ENCODE measurements at places on chromosomes 2 and 18.
A peak's percentile ranks its signal among the peaks of the same experiment; 100 is the strongest.

DNA sequence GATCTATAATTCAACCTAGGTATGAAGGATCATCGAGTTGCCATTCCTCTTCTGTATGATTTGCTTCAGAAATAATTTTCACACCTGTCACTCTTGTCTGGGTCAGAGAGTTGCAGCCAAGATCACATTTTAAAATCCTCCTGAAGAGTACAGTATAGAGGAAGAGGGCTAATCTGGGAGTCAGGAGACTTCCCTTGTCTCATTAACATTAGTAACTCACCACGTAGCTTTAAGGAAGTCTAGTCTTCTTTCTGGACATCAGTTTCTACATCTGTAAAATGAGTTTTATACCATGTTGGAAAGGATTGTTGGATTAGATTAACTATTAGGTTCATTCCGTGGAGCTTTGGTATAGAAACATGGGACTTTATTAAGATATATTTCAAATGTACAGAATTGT lies 109.4 kb downstream of the TDRD15 start:
- DNase-seq, result no peak

DNA sequence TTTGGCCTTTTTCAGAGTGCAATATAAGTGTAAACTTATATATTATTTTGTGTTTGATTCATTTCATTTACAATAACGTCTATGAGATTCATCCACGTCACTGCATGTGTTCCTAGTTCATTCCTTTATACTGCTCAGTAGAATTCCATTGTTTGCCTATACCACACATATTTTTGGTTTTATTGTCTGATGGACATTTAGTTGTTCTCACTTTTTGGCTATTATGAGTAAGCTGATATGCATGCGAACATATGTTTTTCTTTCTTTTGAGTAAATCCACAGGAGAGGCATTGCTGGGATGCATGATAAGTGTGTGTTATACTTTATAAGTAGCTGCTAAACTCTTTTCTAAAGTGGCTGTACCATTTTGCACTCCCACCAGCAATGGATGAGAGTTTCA lies 314.8 kb upstream of the HS6ST1 start:
- DNase-seq, result no peak

- peak; percentile 78 for DNase-seq
These were observed 15.4 kb downstream of the IL1B start for GRCh38 chr2:112821142-112821541.

- DNase-seq, result no peak
These were observed 1.0 kb upstream of the TUBB6 start for GRCh38 chr18:12306752-12307700.

- peak; percentile 42 for DNase-seq
These were observed 81.6 kb downstream of the TWIST2 start for GRCh38 chr2:238929242-238930081.

DNA sequence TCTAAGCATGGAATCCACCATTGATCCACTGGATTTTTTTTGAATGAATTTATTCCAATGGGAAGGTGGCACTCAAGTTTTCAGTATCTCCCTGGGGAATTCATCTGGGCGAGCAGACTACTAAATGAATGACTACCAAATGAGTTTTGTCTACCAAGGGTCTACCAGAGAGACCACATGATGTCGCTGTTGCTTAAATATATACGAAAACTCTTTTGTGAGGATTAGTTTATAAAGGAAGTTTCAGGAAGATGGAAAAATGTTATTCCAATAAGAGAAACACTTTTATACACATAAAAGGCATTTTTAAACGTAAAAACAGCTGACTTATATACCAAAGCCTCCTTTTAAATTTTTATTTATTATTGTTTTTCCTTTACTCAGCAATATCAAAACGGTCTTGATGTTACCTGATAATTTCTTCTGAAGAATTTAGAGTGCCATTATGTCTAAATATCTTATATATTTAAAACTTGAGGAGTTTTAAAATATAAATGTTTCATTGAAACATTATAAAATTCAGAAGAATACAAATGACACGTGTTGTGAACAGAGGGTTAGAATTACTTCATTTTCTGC lies 139.7 kb downstream of the HRH4 start:
- DNase-seq, result no peak

DNA sequence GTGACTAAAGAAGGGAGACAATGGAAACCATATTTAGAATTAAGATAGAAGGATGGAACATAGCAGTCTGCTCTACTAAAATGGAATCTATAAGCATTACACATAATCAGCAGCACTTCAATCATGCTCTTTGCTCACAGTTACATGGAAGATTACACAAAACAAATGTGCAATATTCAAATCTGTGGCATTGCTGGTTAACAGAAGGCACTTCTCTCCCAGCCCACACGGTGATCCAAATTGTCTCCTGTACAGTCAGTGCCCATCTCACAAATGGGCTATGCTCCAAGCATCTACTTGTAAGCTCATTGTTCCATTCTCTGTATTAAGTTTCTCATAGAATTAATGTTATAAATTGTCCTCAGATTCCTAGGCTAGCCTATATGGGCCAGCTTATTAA lies 716.6 kb downstream of the NRXN1 start:
- no peak for DNase-seq

DNA sequence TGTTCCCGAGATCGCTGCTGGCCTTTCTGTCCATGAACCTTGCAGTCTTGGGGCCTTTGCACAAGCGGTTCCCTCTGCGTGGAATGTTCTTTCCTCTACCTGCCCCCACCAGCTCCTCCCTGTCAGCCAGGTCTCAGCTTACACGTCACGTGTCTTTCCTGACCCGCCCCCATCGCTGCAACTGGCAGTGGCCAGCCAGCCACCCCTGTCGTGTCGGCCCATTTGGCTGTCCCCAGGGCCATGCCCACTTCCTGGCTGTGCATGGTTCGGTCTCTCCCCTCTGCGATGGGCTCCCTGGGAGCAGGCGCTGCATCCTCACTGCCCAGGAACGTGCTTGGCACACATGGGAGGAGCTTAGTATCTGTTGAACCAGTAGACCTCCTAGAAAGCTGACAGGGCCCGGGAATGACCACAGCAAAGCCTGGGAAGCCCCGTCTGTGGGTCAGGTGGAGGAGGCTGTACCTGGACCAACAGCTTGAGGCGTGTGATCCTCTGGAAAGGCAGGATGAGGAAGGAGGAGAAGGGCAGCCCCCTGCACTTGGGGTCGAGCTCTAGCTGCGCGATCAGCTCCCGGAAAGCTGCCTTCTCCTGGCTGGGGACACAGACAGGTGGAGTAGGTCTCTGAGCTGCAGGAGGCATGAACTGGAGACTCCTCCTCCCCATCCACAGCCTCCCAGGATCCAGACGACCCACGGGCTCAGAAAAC lies 21.0 kb downstream of the SNORC start:
- peak; percentile 49 for DNase-seq

GRCh38 chr2:167783261-167784083 lies 463.9 kb downstream of the STK39 start:
- DNase-seq, result no peak

- DNase-seq, result peak; percentile 50
These were observed 13.4 kb downstream of the GPR35 start for GRCh38 chr2:240638512-240639160.

DNA sequence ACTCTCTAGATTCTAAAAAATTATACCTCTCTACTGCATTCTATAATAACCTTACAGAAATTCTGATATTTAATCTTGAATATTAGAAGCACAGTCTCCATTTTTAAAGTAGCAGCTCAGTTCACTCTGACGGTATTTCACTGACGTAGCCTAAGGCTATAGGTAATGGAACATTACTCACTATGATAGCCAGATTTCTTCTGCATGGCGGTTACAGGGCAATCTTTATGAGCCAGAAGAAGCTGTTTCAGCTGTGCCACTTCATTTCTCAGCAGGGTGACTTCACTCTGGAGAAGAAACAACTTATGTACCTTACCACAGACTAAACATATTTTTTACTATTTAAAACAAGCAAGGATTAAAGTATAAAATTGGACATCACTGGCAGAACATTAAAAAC lies 75.3 kb upstream of the CHN1 start:
- DNase-seq, result no peak

DNA sequence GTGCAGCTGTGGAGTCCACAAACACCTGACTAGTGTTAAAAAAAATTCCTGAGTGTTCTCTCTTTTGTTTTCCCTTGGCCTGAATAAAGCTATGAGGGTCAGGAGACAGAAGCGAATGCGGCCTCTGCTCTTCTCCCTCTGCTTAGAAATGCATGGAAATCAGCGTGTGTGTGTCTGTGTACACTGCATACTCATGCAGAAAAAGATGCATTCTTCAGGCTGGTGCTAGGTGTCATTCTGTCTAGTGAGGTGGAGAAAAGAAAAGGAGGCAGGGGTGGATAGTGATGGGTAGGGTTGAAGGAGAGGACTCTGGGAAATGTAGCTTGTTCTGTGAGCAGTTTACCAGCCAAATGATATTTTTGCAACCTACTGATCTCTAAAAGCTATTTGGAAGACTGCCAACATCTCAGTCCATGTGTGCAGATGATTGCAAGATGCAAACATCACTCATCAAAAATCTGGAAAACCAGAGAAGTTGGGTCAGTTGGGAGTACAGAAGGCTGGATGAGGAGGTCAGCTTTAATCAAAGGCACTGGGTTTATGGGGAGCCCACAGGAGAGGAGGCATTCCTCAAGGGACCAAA lies 177.7 kb downstream of the INSIG2 start:
- no peak for DNase-seq

- no peak for DNase-seq
These were observed 274.5 kb downstream of the NCKAP5 start for GRCh38 chr2:133293544-133294353.

- no peak for DNase-seq
These were observed 35.8 kb downstream of the RBKS start for GRCh38 chr2:27854229-27854862.

DNA sequence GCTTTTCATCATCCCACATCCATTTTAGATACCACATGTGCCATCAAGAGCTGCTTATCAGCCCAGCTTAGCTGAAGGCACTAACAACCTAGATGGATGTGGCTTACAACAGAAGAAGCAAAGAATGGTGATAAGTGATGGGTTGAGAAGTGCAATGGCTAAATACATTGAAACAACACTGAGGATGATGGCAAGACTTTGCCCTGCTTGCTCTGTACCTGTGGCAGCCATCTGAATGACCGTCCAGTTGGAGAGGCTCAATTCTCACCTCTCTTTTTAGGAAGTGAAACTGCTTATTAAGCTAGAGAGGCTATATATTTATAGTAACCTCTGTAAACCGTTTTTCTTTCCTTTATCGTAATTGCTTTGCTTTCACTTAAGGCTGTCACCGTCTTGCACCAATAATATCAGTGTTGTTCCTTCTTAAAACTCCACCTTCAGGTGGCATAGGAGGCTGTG lies 5.7 kb downstream of the GPATCH11 start:
- DNase-seq, result no peak
